Left ventricle myocardium superior (tissue), 1 donor: ENCODE measurements at places on chromosomes 13 and 19.

GRCh38 chr19:48815870-48816501 is 5.2 kb upstream of the BCAT2 start:
- peak; percentile 54 for DNase-seq

GRCh38 chr13:43573361-43573740 is 213.4 kb downstream of the ENOX1 start:
- no peak for DNase-seq

GRCh38 chr13:100588331-100589177 is at the start of gene GGACT:
TSS of gene GGACT (minus strand) at chr13:100588789. CDS start at chr13:100532591, 56,198 bp downstream.
- peak; percentile 87 for DNase-seq

DNA sequence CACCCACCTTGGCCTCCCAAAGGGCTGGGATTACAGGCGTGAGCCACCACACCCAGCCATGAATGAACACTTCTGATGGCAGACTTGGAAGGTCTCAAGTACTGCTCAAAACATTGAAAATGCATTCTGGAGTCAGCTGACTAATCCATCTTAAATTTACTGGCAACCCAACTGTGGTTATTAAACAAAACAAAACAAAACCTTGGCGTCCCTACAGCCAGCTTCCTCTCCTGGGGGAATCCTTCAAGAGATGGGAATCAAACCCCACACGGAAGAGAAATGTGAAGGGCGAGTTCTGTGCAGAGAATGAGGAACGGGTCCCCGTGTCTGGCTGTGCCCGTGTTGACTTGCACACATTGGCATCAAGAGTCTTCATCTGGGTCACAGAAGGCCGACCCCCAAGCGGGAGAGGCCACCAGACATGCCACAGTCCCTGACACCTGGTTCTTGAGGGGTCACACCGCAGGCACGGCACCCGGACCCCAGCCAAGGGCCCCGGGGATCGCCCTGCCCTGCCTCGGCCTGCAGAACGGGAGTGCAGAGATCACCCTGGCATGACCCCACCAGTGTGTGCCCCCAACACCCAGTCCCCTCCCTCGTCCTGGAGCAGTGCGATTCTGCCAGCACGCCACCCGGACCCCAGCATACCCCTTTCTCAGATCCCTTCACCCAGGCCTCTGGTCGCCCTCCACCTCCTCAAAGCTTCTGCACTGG is 3.2 kb downstream of the MAP2K2 start:
- no peak for DNase-seq

- DNase-seq, result no peak
These were observed 13.5 kb downstream of the SNRNP70 start for GRCh38 chr19:49098795-49099194.

DNA sequence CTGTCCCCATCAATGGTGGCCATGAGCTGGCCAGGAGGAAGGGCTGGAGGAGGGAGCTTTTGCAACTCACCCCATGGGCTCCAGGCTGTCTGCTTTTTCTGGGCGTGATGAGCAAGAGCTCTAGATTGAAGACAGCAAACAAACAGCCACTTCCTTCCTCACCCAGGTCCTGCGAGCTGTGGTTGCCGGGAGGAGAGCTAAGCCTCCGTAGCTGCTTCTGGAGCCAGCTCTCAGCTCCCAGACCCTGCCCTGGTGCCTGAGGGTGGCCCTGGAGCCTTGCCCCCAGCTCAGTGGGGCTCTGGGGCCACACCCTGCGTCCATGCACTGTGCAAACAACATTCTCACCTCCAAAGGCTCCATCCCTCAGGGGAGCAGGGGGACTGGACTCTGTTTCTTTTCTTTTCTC is 6.2 kb downstream of the MYO1F start:
- peak; percentile 44 for DNase-seq

GRCh38 chr13:28659621-28659970 is 666 bp downstream of the POMP start:
- DNase-seq, result no peak

GRCh38 chr19:21566073-21566472 is 60.7 kb downstream of the ZNF429 start:
- no peak for DNase-seq

GRCh38 chr19:17615889-17616685 is 60.6 kb downstream of the COLGALT1 start:
- no peak for DNase-seq

DNA sequence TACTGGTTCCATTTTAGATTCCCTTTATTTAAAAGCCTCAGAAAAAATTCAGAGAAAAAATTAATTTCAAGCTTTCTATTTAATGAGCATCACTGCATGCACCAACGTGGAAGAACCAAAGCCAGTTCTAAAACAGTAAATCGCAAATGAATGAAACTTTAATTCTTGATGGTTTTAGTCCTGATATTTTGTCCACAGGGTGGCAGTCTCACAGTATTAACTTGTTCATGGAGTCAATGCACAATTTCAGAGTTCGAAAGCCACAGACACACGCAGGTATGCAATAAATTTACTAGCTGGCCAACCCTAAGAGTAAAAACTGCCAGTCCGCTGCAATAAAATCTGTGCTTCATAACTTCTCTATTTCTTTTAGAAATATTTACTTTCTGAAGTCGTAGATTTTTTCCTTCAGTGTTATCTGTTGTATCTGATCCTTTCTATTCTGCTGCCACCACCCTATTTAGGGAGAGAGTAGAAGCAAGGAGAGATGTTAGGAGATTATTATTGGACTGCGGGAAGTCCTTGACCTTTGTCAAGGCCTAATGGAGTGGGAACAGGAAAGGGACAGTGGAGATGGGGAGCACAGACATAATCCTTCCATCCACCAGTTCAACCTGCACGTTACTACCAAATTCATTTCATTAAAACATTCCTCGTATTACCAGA is 7.0 kb upstream of the WBP4 start:
- no peak for DNase-seq

- DNase-seq, result no peak
These were observed 1751.4 kb upstream of the SPRY2 start for GRCh38 chr13:82092312-82092711.

- no peak for DNase-seq
These were observed 269.4 kb upstream of the NBEA start for GRCh38 chr13:34672631-34673030.

DNA sequence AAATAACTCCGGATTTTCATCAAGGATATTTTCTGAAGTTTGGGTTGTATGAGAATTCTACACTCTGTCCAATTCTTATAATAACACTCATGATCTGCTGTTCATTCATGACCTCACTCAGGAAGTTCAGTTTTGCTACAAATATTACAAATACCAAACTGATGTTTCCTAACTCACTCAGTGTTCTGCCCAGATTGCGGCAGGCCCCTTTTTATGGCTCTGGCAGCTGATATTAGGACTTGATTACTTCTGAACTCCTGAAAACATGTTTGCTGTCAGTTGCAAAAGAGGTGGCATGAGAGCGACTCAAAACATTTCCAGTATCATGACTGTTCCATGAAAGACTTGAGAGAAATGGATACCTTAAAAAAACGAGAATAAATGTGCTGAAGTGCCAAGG is 188.0 kb downstream of the RGCC start:
- no peak for DNase-seq

GRCh38 chr19:38634757-38635482 is 12.5 kb upstream of the ACTN4 start:
- peak; percentile 85 for DNase-seq

DNA sequence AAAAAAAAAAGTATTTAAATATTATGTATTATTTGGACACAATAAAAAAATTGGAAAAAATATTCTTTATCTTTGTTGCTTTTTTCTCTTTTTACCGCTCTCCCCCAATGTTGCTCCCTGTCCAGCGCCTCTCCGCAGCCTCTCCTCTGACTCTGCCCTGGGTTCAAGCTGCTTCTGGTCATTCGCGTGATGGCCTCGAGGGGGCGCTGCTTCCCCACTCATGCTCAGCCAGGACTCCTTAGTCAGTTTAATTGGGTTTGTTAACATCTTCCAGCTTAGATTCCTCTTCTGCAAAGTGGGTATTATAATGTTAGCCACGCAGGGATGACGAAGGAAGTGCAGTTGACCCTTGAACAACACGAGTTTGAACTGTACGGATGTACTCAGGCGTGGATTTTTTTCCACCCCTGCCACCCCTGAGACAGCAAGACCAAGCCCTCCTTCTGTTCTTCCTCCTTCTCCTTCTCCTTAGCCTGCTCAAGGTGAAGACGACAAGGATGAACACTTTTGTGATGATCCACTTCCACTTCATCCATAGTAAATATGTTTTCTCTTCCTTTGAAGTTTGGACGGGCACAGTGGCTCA is 4.9 kb upstream of the NWD1 start:
- peak; percentile 55 for DNase-seq

DNA sequence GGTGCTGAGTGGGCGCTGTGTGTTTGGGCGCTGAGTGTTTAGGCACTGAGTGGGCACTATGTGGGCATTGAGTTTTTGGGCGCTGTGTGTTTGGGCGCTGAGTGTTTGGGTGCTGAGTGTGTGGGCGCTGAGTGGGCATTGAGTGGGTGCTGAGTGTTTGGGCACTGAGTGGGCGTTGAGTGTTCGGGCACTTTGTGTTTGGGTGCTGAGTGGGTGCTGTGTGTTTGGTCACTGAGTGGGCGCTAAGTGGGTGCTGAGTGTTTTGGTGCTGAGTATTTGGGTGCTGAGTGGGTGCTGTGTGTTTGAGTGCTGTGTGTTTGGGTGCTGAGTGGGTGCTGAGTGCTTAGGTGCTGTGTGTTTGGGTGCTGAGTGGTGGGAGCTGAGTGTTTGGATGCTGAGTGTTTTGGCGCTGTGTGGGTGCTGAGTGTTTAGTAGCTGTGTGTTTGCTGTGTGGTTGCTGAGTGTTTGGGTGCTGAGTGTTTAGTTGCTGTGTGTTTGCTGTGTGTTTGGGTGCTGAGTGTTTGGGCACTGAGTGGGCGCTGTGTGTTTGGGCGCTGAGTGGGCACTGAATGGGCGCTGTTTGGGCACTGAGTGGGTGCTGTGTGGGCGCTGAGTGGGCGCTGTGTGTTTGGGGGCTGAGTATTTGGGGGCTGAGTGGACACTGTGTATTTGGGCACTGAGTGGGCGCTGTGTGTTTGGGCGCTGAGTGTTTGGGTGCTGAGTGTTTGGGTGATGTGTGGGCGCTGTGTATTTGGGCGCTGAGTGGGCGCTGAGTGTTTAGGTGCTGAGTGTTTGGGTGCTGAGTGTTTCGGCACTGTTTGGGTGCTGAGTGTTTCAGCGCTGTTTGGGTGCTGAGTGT is 47.2 kb upstream of the F7 start:
- no peak for DNase-seq

DNA sequence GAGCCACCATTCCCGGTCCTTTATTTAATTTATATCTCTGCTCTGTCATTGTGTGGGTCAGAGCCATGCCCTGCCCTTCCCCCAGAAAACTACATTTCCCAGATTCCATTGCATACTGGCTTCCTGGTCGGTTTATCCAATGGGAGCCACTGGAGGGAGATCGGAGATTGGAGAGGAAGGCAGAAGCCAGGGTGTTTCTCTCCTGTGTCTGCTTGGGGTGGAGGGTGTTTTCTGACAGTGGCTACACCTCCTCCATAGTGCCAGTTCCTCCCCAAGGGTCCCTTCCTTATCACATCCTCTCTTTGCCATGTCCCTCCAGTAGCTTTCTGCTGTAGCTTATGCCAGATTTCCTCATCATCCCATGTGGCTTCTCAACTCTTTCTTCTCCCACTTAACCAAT is 19.0 kb downstream of the OLFM2 start:
- DNase-seq, result no peak

GRCh38 chr13:50654331-50654730 is 189.2 kb downstream of the DLEU7 start:
- DNase-seq, result no peak

- peak; percentile 45 for DNase-seq
These were observed 391.3 kb downstream of the TDRD3 start for GRCh38 chr13:60788156-60788829.

- no peak for DNase-seq
These were observed 36.6 kb downstream of the NUFIP1 start for GRCh38 chr13:44952671-44953070.

DNA sequence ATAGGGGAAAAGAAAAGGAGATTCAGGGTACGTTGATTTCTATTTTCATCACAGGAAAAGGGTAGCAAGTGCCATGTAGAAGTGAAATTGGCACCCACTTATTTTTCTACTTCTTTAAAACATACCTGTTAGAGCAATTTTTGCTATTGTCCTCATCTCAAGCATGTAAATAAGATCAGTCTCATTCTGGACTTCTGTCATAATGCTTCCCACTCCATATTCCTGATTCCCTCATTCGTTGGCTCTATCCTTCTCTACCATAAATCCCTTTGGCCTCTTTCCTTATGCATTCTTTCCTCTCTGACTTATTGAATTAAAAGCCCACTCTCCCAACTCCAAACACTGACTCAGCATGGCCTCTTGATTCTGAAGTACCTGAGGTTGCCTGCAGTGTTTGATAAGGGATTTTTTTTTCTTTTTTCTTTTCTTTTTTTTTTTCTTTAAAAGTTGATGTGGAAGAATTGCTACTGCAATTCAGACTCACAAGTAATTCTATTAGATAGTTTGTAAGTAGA is 465.7 kb downstream of the SLITRK6 start:
- DNase-seq, result no peak

DNA sequence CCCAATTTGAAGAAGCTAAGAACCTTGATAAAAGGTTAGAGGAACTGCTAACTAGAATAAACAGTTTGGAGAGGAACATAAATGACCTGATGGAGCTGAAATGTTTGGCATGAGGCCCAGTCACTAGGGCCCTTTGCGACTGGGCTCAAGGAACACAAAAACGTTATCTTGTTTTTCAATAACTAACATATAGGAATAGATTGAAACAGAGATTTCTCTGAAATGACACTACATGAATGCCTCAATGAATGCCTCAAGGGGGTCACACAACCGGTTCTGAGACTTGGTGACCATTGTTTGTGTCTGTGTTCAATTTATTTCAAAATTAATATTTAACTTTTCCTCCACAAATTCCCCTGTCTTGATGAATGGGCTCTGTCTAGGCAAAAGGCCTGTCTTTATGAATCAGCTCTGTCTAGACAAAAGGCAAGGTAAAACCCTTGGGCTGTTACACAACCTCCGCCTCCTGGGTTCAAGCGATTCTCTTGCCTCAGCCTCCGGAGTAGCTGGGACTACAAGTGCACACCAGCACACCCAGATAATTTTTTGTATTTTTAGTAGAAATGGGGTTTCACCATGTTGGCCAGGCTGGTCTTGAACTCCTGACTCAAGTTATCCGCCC is 932 bp upstream of the ZNF486 start:
- DNase-seq, result no peak

DNA sequence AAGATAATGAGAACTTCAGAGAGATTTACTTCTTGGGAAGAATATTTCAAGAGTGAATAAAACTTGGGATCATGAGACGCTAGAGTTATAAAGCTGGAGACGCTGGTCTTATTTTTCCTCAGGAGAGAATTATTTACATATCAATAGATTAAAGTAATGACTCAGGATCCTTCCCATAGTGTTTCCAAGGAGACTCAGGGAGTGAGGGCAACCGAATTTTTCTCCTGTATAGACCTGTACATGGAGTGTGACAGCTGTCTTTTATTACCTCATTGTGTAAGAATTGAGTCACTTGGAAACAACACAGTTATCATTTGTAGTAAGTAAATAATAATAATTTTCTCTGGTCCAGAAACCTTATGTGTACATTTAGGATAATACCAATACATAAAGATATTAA is 1905.5 kb downstream of the OLFM4 start:
- no peak for DNase-seq

- DNase-seq, result no peak
These were observed 20.7 kb downstream of the POMP start for GRCh38 chr13:28679628-28680027.
